AG10803 (cell line): ENCODE measurements at places on chromosomes 4 and X.

DNA sequence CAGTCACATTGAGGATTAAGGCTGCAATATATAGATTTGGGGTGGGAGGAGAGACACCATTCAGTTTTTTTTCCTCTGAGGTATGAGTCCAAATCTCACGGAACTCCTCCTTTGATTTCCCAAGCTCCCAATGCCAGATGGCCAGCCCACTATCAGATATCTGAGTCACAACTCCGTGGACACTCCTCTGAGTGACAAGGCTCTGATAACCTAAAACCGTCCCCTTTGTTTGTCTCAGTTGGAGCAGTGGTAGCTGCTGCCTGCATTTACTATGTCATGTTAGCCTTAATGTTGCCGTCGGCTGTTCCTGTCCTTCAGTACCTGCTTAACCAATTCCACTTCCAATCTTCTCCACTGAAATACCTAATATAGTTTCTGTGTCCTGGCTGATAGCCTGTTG, 107.3 kb downstream of the DTHD1 start:
- no peak for DNase-seq

DNA sequence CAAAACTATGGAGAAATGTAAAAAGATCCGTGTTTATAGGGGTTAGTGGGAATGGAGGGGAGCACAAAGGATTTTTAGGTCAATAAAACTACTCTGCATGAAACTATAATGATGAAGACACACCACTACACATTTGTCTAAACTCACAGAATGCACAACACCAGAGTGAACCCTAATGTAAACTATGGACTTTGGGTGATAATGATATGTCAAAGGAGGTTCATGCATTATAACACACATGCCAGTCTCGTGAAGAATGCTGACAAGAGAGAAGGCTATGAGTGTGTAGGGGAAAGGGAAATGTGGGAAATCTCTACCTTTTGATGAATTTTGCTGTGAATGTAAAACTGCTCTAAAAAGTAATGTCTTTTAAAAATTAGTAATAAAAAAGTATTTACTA, 183.3 kb downstream of the MAB21L2 start:
- DNase-seq, result no peak

DNA sequence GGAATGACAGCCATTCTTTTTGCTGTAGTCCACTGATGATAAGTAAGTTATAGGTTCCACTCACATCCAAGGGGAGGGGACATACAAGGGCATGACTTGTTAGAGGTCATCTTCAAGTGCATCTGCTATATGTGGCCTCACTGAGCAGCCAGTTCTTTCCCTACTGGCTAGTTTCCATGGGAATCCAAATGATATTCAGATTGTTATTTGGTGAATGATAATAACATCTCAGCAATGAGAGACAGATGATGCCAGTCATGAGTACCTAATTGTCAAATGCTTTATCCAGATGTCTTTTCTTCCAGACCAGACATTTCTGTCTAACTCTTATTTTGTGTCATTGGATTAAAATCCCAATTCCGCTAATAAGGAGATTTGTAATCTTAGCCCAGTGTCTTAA, 460.4 kb upstream of the BOD1L1 start:
- no peak for DNase-seq

DNA sequence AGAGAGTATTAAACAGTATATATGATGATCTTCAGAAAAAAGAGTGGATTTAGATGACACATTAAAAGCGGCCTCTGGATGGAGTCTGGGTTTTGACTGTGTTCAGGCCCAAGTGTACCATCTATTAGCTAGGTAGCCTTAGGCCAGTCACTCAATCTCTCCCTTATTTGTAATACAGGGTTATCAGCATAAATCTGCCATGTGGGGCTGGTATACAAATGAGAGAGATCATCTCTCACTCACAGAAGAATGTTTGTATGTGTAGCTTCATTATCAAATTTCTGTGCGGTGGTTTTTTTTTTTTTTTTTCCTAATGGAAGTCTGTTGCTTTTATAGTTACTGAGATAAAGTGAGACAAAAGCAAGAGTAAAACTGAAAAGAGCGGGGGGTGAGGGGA, 12.7 kb downstream of the SLC2A9 start:
- DNase-seq, result no peak

DNA sequence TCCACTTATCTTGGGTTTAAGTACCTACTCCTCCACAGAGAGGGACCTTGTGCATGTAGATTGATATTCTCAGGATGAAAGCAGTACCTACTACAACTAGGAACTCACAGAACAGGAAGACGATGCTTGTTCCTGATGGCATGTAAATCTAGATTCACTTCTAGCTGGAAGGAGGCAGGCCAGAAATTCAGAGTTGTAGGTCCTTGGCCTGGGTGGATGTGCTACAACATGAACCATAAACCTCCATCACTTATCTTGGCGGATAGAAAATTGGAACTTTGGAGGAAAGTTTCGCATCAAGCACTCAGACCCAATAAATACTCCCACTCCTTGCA, 9.3 kb upstream of the SMIM20 start:
- DNase-seq, result no peak

DNA sequence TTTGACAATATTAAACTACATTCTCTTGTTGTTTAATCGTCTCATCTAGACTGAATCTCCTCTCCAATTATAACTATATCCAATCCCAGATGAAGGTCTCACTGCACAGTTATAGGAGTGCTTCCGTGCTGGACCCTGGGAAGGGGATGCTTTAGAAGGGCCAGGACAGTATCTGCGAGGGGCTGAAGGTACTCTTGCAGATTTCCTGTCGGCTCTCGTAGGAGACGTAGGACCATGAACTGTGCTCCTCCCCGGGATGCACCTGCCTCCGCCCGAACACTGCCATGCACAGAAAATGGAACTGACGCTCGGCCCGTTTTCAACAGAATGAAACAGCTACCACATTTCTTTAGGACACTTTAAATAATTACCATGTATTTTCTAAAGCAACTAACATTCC, 39.4 kb downstream of the FAT1 start:
- DNase-seq, result no peak

GRCh38 chr4:176309046-176309445, 10.7 kb upstream of the SPCS3 start:
- no peak for DNase-seq

GRCh38 chrX:152861116-152861515, 30.3 kb downstream of the NSDHL start:
- peak; percentile 3 for DNase-seq

- peak; percentile 31 for DNase-seq
These were observed 1.7 kb downstream of the GPRIN3 start for GRCh38 chr4:89305712-89306437.

GRCh38 chr4:168440442-168441264, 39.6 kb downstream of the DDX60L start:
- peak; percentile 48 for DNase-seq

- DNase-seq, result peak; percentile 53
These were observed 81.4 kb downstream of the CEP44 start for GRCh38 chr4:174365018-174365587.

DNA sequence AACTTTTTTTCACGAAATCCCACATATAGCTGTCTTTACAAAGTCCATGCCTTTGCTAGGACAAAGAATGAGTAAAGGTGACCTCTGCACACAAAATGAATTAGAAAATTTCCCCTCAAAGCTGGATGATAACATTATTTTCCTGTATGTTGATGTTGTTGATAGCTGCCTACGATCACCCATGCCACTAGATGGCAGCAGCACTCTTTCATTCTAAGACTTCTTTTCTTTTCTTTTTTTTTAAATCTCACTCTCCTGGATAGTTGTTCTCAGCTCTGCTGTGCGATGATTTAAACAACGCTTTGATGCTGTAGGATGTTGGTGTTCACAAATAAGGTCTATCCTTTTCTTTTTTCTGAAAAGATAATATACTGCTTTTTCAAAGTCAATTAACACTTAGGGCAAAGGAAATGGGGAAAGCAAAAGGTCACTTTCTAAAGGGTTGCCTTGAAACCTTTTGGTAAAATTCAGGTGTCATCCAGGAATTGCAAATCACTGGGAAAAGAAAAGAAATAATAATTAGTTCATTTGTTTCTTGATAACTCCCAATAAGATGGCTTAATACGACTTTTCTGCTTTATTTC, 266.8 kb downstream of the C4orf33 start:
- DNase-seq, result peak; percentile 67

- DNase-seq, result no peak
These were observed 42.5 kb downstream of the LANCL3 start for GRCh38 chrX:37613933-37614332.

DNA sequence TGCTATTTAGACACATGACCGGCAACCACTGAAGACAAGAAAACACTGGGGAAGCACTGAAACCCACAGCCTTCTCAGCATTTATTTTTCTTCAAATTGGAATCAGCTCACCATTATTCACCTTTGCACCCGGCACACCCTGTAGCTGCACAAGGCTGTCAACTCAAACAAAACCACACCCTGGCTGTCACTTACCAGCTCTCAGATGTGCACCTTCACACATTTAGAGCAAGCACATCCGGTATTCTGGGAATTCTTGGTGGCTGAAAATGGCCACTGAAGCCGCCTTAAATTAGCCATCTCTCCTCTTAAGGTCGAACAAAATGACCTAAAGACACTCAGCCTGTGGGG, 5.9 kb downstream of the ZFYVE28 start:
- DNase-seq, result no peak

GRCh38 chr4:128570387-128570975, 239.0 kb upstream of the JADE1 start:
- DNase-seq, result peak; percentile 52

DNA sequence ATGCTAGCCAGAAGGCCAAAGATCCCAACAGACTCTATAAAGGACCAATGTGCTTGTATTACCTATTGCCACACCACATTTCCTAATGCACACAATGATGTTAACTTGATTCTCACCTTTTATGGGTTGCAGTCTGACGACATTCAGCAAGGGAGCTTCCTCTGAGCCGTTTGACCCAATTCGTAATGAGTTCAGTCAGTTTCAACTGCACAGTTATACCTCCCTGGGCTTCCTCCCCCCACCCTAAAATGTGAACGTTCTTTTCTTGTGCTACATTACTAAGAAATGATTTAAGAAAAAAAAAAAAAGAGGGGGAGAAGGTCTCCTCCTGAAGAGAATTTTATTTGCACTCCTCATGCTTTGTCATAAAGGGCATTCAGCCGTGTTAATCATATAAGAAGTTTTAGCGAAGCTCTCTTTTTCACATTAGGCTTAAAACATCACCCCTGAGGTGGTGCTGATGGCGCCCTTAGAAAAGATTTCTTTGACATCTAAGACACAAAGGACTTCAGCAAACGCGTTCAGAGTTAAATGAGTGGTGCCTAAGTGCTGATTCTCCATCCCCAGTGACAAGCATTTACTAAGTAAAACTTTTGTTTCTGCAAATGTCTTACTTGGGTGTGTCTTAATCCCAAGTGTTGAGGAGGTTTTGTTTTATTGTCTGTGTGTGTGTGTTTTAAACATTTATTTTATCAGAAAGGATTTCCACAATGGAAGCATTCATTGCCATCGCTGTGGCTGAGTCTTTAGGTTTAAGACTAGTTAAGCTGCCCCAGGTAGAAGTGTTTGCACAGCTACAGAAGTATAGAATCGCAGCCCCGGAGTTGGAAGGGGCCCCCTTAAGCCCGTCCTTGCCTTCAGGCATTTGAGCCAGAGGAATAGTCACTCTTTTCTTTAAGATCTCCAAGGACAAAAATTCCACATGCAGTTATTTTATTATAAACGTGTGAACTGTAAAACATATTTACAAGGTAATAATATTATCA, 15.2 kb upstream of the GPC3 start:
- no peak for DNase-seq

DNA sequence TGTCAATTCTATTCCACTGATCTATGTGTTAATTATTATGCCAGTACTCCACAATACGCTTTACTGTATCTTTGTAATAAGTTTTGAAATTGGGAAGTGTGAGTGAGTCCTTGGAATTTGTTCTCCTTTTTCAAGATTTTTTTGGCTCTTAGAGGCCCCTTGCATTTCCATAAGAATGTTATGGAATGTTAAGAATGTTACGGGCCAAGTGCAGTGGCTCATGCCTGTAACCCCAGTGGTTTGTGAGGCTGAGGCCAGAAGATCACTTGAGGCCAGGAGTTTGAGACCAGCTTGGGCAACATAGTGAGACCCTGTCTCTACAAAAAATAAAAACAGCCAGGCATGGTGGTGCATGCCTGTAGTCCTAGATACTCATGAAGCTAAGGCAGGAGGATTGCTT, 167.6 kb upstream of the CXorf66 start:
- DNase-seq, result peak; percentile 4

- no peak for DNase-seq
These were observed 59.8 kb downstream of the ZNF711 start for GRCh38 chrX:85303544-85303943.

GRCh38 chr4:62118558-62118957, 918.4 kb downstream of the ADGRL3 start:
- no peak for DNase-seq

- peak; percentile 72 for DNase-seq
These were observed 70.2 kb downstream of the GC start for GRCh38 chr4:71713611-71714203.

GRCh38 chrX:1162119-1162916, 50.1 kb downstream of the CRLF2 start:
- DNase-seq, result no peak

DNA sequence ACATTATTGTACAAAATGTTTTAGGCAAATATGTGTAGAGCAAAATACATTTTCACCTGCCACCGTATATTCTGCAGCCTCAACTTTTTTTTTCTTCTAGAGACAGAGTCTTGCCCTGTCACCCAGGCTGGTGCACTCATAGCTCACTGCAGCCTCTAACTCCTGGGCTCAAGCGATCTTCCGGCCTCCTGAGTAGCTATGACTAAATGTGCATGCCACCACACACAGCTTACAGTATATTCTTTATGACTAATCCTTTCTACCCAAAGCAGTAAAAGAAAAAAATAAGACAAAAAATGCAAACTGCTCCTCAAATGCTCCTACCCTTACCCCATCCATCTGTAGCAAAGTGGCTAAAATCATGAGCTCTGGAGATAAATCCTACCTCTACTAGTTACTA, 426.3 kb downstream of the KCNIP4 start:
- DNase-seq, result no peak

- peak; percentile 56 for DNase-seq
These were observed 94.6 kb downstream of the REELD1 start for GRCh38 chr4:146308951-146309350.

- no peak for DNase-seq
These were observed 29.1 kb downstream of the SPARCL1 start for GRCh38 chr4:87500092-87500462.

DNA sequence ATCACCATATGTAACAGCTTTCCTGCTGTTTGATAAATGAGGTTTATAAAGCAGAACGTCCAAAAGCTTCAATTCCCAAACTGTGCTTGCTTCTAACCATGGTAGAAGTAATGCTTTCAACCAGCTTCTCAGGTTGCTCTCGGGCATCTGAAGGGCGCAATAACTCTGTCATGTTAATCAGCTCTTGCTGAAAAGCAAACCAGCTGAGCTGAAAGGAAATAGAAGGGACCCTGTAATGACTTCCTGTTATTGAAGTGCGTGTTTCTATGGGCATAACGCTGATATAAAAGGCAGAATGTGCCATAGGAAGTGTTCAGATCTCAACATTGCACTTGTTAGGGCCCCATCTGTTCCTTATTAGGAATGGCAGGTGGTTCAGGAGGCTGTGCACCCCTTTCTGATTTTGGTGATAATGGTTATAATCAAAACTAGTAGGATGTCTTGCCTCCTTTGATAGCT, 21.2 kb downstream of the HERC3 start:
- no peak for DNase-seq

GRCh38 chr4:122702939-122703338, 29.6 kb upstream of the BBS12 start:
- DNase-seq, result no peak

GRCh38 chrX:43868791-43869190, 13.5 kb downstream of the MAOB start:
- DNase-seq, result no peak
